ENCODE measurements at places on chromosomes 11 and 22.
A peak's percentile ranks its signal among the peaks of the same experiment; 100 is the strongest.

DNA sequence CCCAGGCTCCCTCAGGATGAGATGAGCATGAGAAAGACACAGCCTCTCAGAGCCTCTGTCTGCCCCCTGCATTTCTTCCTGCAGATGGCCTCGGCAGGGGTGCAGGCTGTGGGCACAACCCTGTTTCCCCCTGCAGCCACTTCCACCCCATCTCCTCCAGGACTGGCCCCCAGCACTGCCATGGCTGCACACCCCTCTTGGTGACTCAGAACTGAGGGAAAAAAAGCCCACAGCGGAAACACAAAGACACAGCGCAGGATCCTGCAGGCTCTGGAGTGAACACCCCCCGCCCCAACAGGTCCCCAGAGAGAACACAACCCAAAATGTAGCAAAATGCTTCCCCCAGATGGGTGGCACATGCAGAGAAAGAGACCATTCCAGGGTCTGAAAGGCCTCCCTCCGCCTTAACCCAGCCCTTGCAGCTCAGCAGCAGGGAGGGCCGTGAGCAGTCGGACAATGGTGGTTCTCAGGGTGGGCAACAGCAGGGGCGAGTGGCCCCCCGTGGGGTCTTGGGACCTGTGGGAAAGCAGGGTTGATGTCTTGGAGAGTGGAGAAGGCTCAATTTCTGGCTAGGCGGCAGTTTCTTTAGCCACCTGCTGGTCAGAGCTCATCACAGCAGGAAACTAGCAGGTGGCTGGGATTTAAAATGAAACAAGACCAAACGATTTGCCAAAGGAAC is 8.0 kb downstream of the TUBGCP6 start:
- no peak for DNase-seq

GRCh38 chr11:19882356-19882755 is 169.7 kb downstream of the NAV2 start:
- DNase-seq: no peak

- DNase-seq: no peak
Observed at GRCh38 chr11:37908219-37908548, 1310.1 kb upstream of the RAG2 start.

DNA sequence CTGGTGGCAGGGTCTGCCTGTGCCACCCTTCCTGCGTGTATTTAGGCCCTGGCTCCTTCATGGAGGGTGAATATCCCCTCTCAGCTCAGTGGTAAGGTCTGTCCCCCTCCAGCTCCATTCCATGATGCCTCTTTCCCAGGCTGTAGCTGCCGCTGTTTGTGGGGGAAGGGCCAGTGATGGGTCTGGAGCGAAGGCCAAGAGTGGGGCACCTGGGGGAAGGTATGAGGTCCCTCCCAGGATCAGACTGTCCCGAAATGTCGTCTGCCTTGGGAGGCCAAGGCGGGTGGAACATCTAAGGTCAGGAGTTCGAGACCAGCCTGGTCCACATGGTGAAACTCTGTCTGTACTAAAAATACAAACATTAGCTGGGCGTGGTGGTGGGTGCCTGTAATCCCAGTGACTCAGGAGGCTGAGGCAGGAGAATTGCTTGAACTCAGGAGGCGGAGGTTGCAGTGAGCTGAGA is 1.1 kb downstream of the CD151 start:
- no peak for DNase-seq

DNA sequence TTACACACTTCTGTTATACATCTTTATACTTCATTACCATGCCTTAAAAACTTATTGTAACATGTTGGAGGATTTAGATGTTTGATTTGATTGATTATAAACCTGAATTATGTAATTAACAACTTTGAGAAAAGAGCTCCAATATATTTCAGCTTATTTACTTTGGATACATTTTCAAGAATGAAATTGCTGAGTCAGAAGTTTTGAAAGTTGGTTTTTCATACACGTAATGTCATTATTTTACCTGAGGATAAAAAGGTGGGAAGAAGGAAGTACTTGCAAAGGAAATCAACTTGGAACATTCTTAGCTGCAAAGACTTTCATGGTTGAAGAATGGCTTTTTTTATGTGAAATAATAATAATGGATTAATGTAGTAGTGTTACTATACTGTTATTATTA is 677.2 kb downstream of the FAM181B start:
- DNase-seq: no peak

GRCh38 chr22:49538006-49538405 is 289.7 kb downstream of the BRD1 start:
- no peak for DNase-seq

DNA sequence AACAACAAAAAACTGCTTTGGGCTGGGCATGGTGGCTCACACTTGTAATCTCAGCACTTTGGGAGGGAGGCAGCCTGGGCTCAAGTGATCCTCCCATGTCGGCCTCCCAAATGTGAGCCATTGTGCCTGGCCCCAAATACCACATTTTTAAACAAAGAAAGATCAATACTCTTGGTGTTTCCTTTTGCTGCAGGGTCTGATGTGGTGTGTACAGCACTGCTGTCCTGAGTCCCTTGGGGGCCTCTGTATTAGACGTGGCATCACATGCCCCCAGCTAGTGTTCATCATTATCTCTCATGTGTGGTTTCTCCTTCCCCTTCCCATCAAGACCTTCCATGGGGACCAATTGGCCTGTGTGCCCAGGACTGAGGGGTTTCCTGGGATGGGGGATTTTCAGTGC is 20.5 kb upstream of the XBP1 start:
- no peak for DNase-seq

DNA sequence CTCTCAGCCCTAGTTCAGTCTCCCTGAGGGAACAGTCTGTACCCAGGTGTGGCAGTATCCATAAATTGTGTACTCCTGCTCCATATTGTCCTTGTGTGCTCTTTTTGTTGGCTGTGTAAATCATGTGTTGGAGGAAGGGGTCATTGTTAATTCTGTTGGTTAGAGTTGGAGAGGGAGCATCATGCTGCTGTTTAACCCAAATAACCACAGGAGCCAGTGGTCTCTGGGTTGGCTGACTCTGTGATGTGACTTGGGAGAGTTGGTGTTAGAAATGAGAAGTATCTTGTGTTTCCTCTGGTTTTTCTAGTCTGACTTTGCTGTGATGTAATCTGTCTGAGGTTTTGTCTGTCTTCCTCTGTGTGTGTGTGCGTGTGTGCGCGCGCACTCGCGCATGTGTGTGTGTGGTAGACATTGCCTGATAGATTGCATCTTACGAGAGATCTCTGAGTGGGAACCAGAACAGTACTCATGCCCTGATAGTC is 30.5 kb downstream of the CTNND1 start:
- DNase-seq: peak; percentile 84

DNA sequence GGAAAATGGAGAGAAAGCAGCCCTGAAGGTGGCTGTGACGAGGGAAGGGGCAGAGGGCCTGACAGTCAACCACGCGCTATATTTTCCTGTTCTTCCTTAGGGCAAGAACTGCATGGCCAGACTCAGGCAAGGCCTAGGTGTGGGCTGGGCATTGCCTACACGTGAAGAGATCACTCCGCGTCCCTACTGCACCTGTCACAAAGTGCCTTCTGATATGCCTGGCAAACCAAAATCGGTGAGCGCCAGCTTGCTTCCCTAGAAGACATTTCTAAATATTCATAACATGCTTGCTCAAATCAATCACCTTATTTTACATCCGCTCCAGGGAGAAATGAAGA is 6.3 kb downstream of the TMEM121B start:
- no peak for DNase-seq

DNA sequence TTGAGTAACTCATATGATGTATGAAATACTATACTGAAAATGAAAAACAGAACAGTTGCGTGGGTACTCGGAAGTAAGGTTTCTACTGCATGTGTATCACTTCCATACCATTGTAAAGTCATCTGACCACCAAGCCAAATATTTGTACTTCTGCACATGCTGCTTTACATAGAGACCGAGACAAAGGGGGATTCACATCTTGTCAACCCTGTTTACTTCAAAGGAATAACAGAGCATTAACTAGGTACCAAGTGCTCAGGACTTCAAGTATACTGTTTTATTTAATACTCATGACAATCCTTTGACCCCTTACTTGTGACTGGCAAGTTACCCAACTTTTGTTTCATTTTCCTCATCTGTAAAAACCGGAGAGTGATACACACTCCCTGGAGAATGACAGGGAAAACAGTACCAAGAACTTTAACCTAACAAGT is 9.9 kb downstream of the MAPK1 start:
- DNase-seq: no peak

GRCh38 chr22:48907591-48907990 is 920.1 kb downstream of the BRD1 start:
- no peak for DNase-seq

- DNase-seq: no peak
Observed at GRCh38 chr11:32318071-32319055, 117.0 kb downstream of the WT1 start.

DNA sequence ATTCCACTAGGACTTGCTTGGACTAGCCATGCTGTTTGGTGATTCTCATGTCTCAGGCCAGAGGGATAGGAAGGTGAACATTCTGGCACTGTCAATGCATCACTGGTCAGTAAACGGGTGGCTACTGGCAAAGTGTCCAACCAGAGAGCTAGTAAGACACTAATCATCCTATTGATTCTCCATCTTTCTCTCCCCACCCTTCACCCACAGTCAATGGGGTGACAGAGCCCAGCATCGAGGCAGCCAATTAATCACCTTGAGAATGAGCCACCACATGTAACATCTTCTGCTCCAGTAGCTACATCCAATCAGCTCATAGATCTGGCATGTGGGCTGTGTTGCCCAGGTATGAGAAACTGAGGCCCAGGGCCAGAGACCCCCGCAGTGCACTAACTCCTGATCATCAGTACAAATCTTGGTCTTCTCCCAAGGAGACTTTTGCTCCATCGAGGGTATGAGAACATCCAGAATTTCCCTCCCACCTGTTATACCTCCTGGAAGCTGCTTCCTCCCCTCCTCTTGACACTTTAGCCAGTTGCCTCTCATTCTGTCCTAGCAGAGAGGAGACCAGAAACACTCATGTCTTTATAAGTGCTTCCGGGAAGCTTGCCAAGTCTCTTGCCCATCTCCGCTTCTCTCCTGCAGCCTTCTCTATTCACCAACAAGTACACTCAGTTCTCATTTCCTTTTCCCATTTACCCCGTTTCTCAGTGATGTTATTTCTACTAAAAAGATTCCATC is 17.0 kb downstream of the HTR3A start:
- DNase-seq: no peak

GRCh38 chr11:77776455-77776854 is 44.1 kb downstream of the RSF1 start:
- DNase-seq: no peak

GRCh38 chr11:3227568-3228444 is 4.4 kb downstream of the MRGPRE start:
- DNase-seq: no peak

- DNase-seq: no peak
Observed at GRCh38 chr22:45583504-45583903, 80.8 kb downstream of the FBLN1 start.

DNA sequence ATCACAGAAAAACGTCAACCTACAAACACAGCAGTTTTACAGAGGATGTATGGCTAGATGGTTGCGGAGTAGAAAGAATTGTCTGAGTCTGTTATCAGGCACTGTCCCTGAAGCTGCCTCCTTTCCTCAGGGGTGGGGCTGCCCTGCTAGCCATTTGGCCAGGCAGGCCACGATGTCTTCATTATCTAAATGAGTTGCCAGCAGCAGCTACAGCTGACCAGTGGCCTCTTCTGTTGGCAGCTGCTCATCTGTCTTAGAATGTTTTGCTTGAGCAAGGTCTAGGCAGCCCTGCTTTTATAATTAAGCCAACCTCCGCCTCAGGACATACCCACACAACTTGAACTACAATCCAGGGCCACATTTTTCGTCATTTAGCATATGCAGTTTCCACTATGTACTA is 17.5 kb downstream of the SLC6A5 start:
- no peak for DNase-seq

Data from activated naive CD4-positive, alpha-beta T cell treated with Interleukin-2 at 50 U/mL for 16 hours (primary cell).